ENCODE measurements at places on chromosomes 16 and 17.

DNA sequence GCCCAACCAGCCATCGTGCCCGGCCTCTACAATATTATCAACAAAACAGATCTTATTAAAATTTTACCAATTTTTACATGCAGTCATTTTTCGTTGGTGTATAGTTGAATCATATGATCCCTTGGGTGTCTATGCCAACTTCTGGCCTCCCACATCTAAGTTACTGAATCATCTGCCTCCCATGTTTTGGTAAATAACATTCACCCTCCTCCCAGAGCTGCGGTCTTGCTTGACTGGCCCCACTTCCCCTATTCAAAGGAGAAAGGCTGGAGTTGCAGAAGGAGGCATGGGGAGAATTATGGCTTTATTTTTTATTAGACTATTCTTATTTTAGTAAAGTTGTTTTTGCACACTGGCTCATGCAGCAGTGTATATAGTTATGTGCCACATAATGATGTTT is 18.5 kb upstream of the CCL23 start:
- H3K4me3 ChIP-seq: no peak overlapping the region
- H3K4me1 ChIP-seq: no peaks in the 10 kb centered on the region
- H3K36me3 ChIP-seq: no peaks in the 10 kb centered on the region
- H3K27ac ChIP-seq: no peak overlapping the region
- H3K27me3 ChIP-seq: no peaks in the 10 kb centered on the region

DNA sequence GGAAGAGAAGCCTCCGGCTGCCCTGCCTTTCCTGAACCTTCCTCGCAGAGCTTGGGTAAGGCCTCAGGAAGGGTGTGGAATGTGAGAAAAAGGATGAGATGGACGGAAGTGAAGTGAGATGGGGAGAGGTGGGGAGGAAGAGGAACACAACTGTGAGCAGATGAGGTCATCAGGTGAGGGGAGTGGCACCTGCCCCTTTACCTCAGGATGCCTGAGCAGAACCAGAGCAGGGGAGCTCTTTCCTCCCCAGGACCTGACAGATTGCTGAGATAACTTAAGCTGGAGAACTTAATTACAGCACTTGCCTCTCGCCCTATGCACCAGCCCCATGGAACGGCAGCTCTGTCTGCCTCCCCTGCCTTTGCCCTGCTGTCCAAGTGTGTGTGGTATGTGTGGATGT is 29.8 kb downstream of the TMEM132E start:
- DNase-seq: no peak
- no peaks in the 10 kb centered on the region for H3K27me3 ChIP-seq
- H3K4me1 ChIP-seq: no peaks in the 10 kb centered on the region
- H3K36me3 ChIP-seq: no peaks in the 10 kb centered on the region
- H3K27ac ChIP-seq: no peak overlapping the region
- no peak overlapping the region for H3K4me3 ChIP-seq

GRCh38 chr17:11406716-11407115 is 165.7 kb downstream of the SHISA6 start:
- H3K36me3 ChIP-seq: no peaks in the 10 kb centered on the region
- H3K4me1 ChIP-seq: no peaks in the 10 kb centered on the region
- no peak overlapping the region for H3K4me3 ChIP-seq
- H3K27me3 ChIP-seq: no peaks in the 10 kb centered on the region
- DNase-seq: no peak

DNA sequence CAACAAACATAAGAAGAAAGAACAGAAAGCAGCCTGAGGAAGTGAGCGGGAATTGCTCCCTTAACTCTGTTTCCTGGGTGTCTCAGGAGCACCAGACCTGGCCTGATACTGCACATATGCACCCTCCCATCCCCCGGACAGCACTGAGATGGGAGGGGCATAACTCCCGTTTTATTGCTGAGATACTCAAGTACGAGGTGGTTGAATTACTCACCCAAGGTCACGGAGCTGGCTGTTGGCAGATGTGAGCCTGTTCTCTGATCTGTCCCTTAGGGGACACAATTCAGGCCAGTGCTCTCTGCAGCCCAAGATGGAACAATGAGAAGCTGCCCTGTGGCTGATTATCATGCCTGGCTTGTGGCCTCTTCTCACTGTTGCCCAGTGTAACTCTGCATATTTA is 9.1 kb upstream of the MED9 start:
- H3K27ac ChIP-seq: no peak overlapping the region
- no peak overlapping the region for H3K4me3 ChIP-seq
- no peaks in the 10 kb centered on the region for H3K36me3 ChIP-seq
- peak; percentile 16 for DNase-seq
- no peaks in the 10 kb centered on the region for H3K4me1 ChIP-seq

GRCh38 chr17:58710948-58711552 is 18.6 kb downstream of the RAD51C start:
- DNase-seq: peak; percentile 81
- no peak overlapping the region for H3K27ac ChIP-seq
- H3K36me3 ChIP-seq: no peaks in the 10 kb centered on the region
- H3K4me1 ChIP-seq: no peaks in the 10 kb centered on the region
- no peaks in the 10 kb centered on the region for H3K27me3 ChIP-seq
- H3K4me3 ChIP-seq: no peak overlapping the region

DNA sequence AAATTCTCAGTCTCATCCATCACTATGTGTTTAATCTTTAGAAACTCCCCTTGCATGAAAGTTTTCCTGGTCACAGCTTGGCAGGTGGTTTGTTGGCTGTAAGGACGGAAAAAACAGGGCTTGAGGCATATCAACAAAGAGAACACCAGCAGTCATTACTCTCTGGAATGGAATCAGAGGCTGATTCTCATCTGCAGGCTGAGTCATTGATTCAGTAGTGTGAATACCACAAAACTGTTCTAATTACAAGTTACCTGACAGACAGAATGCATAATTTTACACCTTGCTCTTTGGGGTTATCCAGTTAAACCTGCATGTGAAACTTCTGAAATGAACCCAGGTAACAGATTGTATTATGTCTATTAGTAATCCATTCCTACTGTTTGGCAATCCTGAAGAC is 11.5 kb upstream of the SLFN12L start:
- no peak overlapping the region for H3K4me3 ChIP-seq
- peaks cover 9% of the 10 kb centered on the region for H3K27me3 ChIP-seq
- DNase-seq: no peak
- H3K4me1 ChIP-seq: no peaks in the 10 kb centered on the region
- H3K36me3 ChIP-seq: no peaks in the 10 kb centered on the region
- H3K27ac ChIP-seq: no peak overlapping the region

DNA sequence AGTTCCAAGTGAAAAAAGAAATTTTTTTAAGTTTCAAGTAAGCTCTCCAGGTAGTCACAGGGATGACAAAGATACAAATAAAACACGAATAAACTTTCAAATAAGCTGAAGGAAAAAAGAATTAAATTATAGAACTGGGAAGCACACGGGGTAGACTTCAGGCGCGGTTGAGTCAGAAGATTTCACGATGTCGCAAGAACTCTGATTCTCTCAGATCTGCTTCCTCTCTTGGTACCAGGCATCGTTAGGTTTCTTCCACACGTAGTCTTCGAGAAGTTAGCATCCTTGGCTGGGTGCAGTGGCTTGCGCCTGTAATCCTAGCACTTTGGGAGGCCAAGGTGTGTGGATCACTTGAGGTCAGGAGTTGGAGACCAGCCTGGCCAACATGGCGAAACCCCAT is 784.1 kb upstream of the RBFOX1 start:
- no peaks in the 10 kb centered on the region for H3K36me3 ChIP-seq
- H3K4me1 ChIP-seq: no peaks in the 10 kb centered on the region
- no peaks in the 10 kb centered on the region for H3K27me3 ChIP-seq
- H3K4me3 ChIP-seq: no peak overlapping the region
- no peak overlapping the region for H3K27ac ChIP-seq

GRCh38 chr16:86662195-86662594 is 83.8 kb downstream of the FOXL1 start:
- H3K27me3 ChIP-seq: no peaks in the 10 kb centered on the region
- DNase-seq: no peak
- peaks cover 28% of the 10 kb centered on the region for H3K4me1 ChIP-seq
